ENCODE measurements at places on chromosomes 16 and 17. TPM values are rescaled to one million over a fixed set of nuclear protein-coding genes. Genes with fewer than 3 reads are reported as not detected.
A peak's percentile ranks its signal among the peaks of the same experiment; 100 is the strongest.

DNA sequence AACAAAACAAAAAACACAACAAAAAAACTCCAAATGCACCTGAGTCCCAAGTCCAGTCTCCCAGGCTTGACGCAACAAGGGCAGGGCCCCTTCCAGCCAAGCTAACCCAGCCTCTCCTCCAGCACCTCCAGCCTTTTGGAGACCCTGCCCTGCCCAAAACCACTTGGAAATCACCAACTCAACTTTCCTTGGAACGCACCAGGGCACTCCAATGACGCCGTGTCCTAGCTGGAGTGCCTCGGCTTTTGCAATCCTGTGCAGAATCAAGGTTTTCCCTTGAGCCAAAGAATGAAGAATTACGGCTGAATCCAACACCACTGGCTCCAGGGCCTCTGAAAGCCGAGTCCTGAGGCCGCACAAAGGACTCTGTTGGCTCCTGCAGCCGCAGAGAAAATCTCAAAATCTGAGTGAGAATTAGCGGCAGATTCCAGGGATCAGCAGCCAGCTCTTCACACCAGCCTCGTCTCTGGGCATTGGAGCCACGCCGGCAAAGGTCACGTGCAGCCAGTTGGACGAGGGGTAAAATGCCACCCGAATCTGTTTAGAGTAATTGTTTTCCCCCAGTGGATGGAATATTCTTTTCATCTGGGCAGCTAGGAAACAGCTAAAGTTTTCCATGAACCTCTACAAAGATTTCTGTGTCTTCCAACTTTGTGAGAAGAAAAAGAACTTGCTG lies 9.7 kb upstream of the BAIAP2 start:
- DNase-seq, result no peak

GRCh38 chr17:77749989-77750388 lies 208.5 kb upstream of the TNRC6C start:
- no peak for DNase-seq

- DNase-seq, result no peak
Measured at GRCh38 chr16:7423434-7424044, 90.9 kb downstream of the RBFOX1 start.

- DNase-seq, result peak; percentile 42
Measured at GRCh38 chr17:55641676-55642081, 81.0 kb downstream of the TMEM100 start.

MEOX1 gene
- not detected for total RNA-seq

All from fibroblast of lung (primary cell).